ENCODE measurements at places on chromosomes 12 and 14.

DNA sequence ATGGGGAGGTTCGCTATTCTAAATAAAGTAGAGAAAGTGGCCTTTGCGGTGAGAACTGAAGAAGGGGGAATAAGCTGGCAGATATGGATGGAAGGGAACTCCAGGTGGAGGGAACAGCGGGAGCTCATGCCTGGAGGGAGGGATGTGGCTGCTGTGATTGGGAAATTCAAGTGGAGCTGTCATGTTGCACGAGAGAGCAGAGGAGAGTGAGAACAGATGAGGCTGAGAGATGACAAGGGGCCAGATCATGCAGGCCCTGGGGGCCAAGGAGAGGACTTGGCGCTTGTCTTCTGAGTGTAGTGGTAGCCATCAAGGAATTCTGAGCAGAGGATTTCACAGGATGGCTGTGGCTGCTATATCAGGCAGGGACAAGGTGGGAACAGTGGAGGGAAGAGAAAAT lies 35.0 kb downstream of the TGFB3 start:
- H3K27ac ChIP-seq, result no peak overlapping the region
- no peaks in the 10 kb centered on the region for H3K36me3 ChIP-seq
- no peaks in the 10 kb centered on the region for H3K4me1 ChIP-seq
- H3K27me3 ChIP-seq, result no peaks in the 10 kb centered on the region

DNA sequence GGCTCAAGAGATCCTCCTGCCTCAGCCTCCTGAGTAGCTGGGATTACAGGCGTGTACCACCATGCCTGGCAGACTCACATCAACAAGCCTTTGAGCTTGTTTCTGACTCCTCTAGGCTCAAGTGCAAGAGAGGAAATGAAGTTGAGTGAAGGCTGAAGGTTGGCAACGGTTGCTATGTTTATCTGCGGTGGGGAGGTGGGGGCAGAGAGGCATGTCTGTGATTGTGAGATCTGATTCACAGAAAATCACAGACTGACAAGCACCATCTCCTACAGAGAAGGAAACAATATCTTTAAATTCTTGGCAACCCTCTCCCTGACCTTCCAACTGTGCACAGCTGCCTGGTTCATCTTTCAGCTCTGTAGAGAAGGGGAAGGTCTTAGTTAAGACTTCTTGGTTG lies 22.1 kb upstream of the NINJ2 start:
- no peak overlapping the region for H3K27ac ChIP-seq
- H3K36me3 ChIP-seq, result no peaks in the 10 kb centered on the region
- no peaks in the 10 kb centered on the region for H3K27me3 ChIP-seq
- no peak for DNase-seq

- H3K27ac ChIP-seq, result no peak overlapping the region
- no peaks in the 10 kb centered on the region for H3K27me3 ChIP-seq
- H3K4me1 ChIP-seq, result no peaks in the 10 kb centered on the region
- no peaks in the 10 kb centered on the region for H3K36me3 ChIP-seq
Measured at GRCh38 chr12:96811083-96811482, 96.0 kb upstream of the NEDD1 start.

DNA sequence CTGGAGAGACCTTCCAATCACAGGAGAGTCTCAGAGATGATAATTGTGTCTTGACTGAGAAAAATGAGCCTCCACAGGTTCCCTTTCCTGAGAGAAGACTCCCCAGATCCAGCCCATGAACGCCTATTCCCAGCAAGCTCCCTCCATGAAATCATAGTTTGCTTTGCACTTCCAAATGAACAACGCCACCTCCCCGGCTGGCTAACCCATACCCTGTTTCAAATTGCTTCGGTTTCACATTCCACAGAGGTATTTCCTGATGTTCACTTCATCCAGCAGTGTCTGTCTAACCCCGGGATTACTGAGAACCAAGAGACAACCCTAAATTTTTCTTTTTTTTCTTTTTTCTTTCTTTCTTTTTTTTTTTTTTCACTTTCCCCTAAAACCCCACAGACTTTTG lies 124.1 kb upstream of the RFLNA start:
- no peak overlapping the region for H3K27ac ChIP-seq
- no peaks in the 10 kb centered on the region for H3K27me3 ChIP-seq
- H3K4me3 ChIP-seq, result no peak overlapping the region

DNA sequence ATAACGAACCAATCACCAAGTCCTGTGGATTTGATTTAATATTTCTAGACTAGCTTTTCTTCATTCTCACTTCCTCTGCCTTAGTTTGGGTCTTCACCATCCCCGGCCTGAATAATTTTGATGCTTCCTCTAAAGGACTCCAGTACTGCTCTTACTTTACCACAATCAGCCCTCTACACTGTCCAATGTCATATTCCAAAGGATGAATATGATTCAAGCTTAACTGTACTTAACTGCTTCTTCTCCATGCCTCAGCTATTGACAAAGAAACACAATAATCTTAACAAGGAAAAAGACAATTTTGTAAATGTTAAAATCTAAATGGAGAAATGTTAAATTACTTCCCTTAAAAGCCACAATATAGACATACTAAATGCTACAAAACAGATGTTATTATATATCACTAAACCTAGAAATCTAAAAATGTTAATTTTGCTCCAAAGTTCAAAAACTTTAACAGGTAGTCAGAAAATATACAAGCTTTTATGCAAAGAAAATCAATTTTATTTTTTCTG lies 70.2 kb downstream of the STXBP6 start:
- H3K36me3 ChIP-seq, result no peaks in the 10 kb centered on the region
- peaks cover 23% of the 10 kb centered on the region for H3K4me1 ChIP-seq
- no peak for DNase-seq
